Type B pancreatic cell (in vitro differentiated cells): ENCODE measurements at places on chromosomes 6 and 20. TPM values are rescaled to one million over a fixed set of nuclear protein-coding genes. Genes with fewer than 3 reads are reported as not detected.
A peak's percentile ranks its signal among the peaks of the same experiment; 100 is the strongest.

- H3K36me3 ChIP-seq: no peaks in the 10 kb centered on the region
- H3K4me1 ChIP-seq: no peaks in the 10 kb centered on the region
- DNase-seq: no peak
Measured at GRCh38 chr6:140385679-140386078, 1011.2 kb upstream of the CITED2 start.

- H3K4me3 ChIP-seq: no peak overlapping the region
- peaks cover 10% of the 10 kb centered on the region for H3K4me1 ChIP-seq
- DNase-seq: no peak
- no peaks in the 10 kb centered on the region for H3K36me3 ChIP-seq
- peaks cover 11% of the 10 kb centered on the region for H3K27me3 ChIP-seq
- H3K27ac ChIP-seq: no peak overlapping the region
Measured at GRCh38 chr20:52305024-52305645, 113.6 kb upstream of the ZFP64 start.

DNA sequence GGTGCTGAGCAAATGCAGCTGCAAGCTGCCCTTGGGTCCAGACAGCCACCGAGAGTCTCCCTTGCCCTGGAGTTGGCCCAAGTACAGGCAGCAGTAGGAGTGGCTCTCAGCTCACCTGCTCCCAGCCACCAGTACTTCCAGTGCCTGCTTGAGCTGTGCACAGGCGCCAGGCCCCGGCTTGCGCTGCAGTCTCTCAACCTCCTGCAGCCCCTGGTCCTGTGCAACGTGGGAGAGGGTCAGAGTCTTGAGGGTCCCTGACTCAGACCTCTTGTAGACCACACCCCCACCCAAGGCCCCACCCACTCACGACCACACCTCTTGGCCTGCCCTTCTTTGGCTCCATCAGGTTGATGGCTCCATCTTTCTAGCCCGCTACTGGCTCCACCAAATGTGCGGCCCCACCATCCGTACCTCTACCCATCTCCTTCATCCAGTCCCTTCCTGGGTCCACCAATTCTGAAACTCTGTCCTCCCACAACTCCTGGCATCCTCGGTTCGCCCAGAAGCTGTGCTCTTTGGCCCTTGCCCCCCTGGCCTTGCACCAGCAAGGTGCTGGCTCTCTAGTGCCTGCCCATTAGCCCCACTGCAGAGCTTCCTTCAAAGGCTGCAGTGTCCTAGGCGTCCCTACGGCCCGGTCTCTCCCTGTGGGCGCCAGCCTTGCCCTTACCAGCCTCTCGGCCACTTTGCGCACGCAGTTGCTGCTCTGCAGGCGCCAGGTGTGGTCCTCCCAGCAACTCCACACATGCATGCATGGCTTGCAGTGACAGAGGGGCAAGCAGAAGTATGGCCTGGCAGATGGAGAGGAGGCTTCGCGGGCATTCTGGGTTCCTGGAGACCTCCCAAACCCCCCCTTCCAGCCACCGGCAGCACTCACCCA is 16.5 kb upstream of the SPAG4 start:
- no peak overlapping the region for H3K4me3 ChIP-seq
- no peak overlapping the region for H3K27ac ChIP-seq
- H3K4me1 ChIP-seq: no peaks in the 10 kb centered on the region
- DNase-seq: no peak
- H3K36me3 ChIP-seq: no peaks in the 10 kb centered on the region

- no peak for DNase-seq
- H3K27ac ChIP-seq: no peak overlapping the region
- H3K4me3 ChIP-seq: no peak overlapping the region
Measured at GRCh38 chr6:123902738-123903313, 99.2 kb downstream of the NKAIN2 start.

GRCh38 chr6:36633915-36634314 is 39.8 kb downstream of the SRSF3 start:
- H3K4me1 ChIP-seq: peaks cover 15% of the 10 kb centered on the region
- peak overlapping the region; percentile 9 for H3K27ac ChIP-seq
- H3K36me3 ChIP-seq: no peaks in the 10 kb centered on the region

DNA sequence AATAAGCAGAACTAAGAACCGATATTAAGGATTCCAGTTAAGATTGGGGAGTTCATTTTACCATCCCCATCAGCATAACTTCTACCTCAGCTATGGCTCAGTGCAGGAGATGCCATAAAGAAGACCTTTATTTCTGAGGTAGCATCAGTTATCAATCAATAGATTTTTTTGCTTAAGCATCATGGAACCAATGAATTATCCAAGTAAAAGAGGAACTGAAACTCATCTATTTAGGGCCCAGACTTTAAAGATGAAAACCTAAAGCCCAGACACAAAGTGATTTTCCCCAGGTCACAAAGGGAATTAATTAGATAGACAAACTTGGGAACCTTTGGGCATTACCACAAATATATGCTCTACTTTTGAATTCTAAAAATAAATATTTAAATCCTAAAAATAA is 59.2 kb upstream of the TINAG start:
- H3K27ac ChIP-seq: no peak overlapping the region
- no peaks in the 10 kb centered on the region for H3K4me1 ChIP-seq
- DNase-seq: no peak
- no peak overlapping the region for H3K4me3 ChIP-seq
- no peaks in the 10 kb centered on the region for H3K27me3 ChIP-seq
- no peaks in the 10 kb centered on the region for H3K36me3 ChIP-seq

DNA sequence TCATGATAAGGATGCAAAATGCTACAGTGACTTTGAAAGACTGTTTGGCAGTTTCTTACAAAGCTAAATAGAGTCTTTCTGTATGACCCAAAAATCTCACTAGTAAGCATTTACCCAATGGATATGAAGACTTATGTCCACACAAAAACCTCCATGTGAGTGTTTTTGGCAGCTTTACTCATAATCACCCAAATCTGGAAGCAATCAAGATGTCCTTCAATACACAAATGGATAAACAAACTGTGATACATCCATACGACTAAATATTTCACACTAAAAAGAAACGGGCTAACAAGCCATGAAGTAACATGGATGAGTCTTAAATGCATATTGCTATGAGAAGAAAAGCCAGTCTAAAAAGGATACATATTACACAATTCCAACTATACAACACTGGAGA is 117.2 kb downstream of the PDE10A start:
- H3K4me3 ChIP-seq: no peak overlapping the region
- no peaks in the 10 kb centered on the region for H3K27me3 ChIP-seq
- no peak overlapping the region for H3K27ac ChIP-seq
- H3K36me3 ChIP-seq: no peaks in the 10 kb centered on the region
- no peaks in the 10 kb centered on the region for H3K4me1 ChIP-seq

GRCh38 chr20:32672982-32673851 is 524 bp downstream of the C20orf203 start:
- no peak for DNase-seq
- no peaks in the 10 kb centered on the region for H3K36me3 ChIP-seq
- no peaks in the 10 kb centered on the region for H3K27me3 ChIP-seq
- peaks cover 27% of the 10 kb centered on the region for H3K4me1 ChIP-seq

GRCh38 chr20:1671891-1672669 is 14.5 kb upstream of the SIRPG start:
- H3K4me1 ChIP-seq: peaks cover 3% of the 10 kb centered on the region
- no peak overlapping the region for H3K27ac ChIP-seq
- H3K36me3 ChIP-seq: no peaks in the 10 kb centered on the region
- H3K4me3 ChIP-seq: no peak overlapping the region
- peaks cover 8% of the 10 kb centered on the region for H3K27me3 ChIP-seq
- DNase-seq: no peak

DNA sequence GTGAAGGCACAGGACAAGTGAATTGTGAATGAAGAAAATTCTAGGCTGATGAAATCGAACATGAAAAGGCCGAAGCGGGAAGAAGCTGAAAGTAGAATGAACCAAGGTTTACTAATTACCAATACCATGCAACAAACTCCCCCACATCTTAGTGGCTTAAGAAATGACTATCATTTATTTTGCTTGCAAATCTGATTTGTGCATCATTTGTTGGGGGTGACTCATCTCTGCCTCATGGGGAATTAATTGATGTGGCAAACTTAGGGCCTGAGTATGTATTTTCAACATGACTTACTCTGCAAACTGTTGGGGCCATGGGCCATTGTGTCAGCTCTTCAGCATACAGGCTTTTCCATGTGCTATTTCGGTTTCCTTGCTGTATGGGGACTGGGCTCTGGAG is 26.8 kb downstream of the PPP1R14C start:
- peaks cover 5% of the 10 kb centered on the region for H3K4me1 ChIP-seq
- no peaks in the 10 kb centered on the region for H3K27me3 ChIP-seq
- no peak for DNase-seq

DNA sequence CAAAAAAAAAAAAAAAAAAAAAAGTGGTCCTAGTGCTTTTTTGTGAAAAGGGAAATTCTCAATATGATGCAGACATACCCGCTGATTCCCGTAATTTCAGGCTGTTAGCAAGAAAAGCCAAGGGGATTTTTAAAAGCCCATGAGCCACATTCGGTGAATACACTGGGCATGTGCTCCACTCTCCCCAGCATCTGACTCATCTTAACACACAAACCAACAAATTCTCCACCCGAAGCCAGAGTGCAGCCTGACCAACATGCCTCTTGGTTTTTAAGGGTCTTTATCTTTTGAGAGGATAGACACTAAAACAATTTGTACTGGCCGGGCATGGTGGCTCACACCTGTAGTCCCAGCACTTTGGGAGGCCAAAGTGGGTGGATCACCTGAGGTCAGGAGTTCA is 45.5 kb upstream of the CD83 start:
- peaks cover 13% of the 10 kb centered on the region for H3K4me1 ChIP-seq
- no peak for DNase-seq
- H3K27ac ChIP-seq: no peak overlapping the region
- H3K4me3 ChIP-seq: no peak overlapping the region
- H3K36me3 ChIP-seq: no peaks in the 10 kb centered on the region

DNA sequence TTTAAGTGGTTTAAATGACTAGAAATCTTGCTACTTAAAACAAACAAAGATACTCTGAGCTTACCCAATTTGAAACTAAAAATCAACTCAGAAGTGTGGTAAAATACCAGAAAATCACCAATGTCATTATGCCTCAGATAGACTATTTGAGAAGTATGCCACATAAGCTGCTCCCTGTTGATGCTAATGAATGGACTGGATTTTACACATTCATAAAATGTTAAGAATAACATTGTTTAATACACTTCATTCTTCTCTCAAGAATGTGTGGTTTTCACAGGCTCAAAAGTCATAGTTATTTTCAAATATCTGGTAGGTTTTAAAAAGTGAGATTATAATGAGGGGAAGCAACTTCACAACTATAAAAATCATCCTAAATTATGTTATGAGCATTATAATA is 170.6 kb downstream of the TASP1 start:
- H3K36me3 ChIP-seq: peaks cover 11% of the 10 kb centered on the region
- DNase-seq: no peak
- no peak overlapping the region for H3K27ac ChIP-seq
- no peak overlapping the region for H3K4me3 ChIP-seq
- no peaks in the 10 kb centered on the region for H3K4me1 ChIP-seq

- H3K4me3 ChIP-seq: no peak overlapping the region
- H3K36me3 ChIP-seq: peaks cover 35% of the 10 kb centered on the region
- no peak overlapping the region for H3K27ac ChIP-seq
- H3K27me3 ChIP-seq: peaks cover 4% of the 10 kb centered on the region
- peaks cover 23% of the 10 kb centered on the region for H3K4me1 ChIP-seq
Measured at GRCh38 chr20:34271956-34272355, 30.7 kb downstream of the ASIP start.

- no peak for DNase-seq
- no peak overlapping the region for H3K4me3 ChIP-seq
- H3K36me3 ChIP-seq: no peaks in the 10 kb centered on the region
- no peaks in the 10 kb centered on the region for H3K27me3 ChIP-seq
- H3K4me1 ChIP-seq: no peaks in the 10 kb centered on the region
Measured at GRCh38 chr6:154710689-154711088, 22.5 kb upstream of the SCAF8 start.

DNA sequence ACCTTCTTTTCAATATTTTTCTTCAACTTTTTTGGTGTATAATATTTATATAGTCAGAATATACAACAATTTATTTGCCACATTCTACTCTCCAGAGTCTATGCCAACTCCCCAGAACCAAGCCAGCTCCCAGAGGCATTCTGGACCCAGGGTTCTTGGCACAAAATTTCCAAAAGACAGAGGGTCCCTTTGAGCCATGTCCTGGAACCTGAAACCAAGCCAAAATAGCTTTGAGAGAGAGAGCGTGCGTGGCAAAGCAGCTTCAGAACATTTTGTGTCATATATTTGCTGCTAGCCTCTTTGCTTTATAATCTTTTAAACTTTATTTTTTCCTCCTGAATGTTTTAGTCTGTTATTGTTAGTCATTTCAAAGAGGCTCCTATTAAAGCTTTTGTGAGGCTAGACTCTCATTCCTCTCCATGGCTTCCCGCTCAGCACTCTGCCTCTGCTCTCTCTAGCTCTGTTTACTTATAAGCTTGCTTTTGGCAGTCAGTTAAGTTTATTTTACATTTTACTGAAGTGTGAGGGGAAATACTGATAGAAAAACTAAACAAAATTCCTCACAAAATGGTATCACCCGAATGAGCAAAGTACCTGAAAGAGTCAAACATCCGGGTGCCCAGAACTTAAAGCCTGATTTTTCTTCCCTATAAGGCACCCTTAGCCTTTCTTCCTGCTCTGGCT is 605.1 kb upstream of the ID4 start:
- peaks cover 8% of the 10 kb centered on the region for H3K4me1 ChIP-seq
- H3K27ac ChIP-seq: no peak overlapping the region
- H3K36me3 ChIP-seq: no peaks in the 10 kb centered on the region

GRCh38 chr6:72954716-72955115 is 270.6 kb downstream of the KHDC1L start:
- H3K4me3 ChIP-seq: no peak overlapping the region
- H3K4me1 ChIP-seq: peaks cover 11% of the 10 kb centered on the region
- peaks cover 3% of the 10 kb centered on the region for H3K27me3 ChIP-seq
- H3K27ac ChIP-seq: no peak overlapping the region

Gene CD109
- total RNA-seq: 1.3 and 1.5 TPM in 2 replicates

Gene GCNT2
- 21.2 and 21.6 TPM in 2 replicates for total RNA-seq

Gene MUCL3
- 0.31 and 3.5 TPM in 2 replicates for total RNA-seq
